ENCODE measurements at places on chromosomes 1 and 21.

DNA sequence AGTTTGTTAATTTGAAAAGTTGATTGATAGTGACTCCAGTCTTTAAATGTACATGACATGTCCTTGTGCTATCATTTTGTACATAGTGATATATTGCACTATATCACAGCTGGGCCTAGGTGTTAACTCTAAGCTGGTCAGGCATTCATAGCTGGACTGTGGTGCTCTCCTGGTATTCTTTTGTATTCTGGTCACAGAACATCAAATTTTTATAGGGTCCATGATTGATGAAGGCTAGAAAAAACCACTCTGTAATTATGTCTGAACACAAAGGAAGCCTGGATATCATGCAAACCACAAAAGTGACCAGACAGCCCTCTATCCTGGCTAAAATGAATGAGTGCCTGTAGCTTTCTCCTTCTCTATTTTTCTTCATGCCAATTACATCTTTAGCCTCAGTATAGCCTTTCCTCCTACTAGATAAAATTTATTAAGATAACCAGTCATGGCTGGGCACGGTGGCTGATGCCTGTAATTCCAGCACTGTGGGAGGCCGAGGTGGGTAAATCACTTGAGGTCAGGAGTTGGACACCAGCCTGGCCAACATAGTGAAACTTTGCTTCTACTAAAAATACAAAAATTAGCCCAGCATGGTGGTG, 134.9 kb upstream of the B3GALT2 start:
- no peak for DNase-seq

DNA sequence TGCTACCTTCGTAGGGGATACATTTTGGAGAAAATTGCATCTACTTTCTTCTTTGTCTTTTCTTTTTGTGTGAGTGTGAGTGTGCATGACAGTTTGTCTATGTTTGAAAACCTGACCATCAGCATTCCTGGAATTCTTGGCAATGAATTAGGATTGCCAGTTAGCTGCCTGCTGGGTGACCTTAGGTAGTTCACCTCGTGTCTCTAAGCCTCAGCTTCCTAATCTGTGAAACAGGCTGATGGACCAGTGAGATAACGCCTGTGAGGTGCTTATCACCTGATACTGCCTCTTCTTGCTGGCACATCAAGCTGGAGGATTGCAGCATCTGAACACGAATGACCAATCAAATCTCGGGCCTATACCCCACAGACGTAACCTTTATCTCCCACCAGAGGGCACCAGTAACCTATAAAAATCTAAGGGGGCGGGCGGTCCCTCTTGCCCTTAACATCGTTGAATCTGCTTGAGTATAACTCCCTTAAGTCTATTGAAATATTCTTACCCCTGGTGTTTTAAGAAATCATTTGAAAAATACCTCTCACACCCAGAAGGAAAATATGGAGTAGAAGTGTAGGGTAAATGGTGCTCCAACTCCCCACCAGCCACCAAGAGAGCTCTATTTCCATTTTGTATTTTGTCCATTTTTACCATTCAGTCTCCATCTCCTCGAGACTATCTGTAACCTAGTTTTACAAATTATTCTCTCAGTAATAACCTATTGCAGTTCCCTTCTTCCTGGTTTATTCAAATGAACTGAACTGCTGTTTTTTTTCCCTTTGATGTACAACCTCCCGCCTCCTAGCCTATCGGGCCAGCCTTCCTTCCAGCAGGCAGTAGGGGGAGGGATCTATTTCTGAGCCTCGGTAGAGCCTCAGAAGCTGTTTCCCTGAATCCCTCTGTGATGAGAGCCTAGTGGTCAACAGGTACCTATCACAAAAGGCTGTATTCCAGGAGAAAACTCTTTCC, 49.7 kb downstream of the MDM4 start:
- DNase-seq = peak; percentile 65

GRCh38 chr21:25273959-25274358, 333.3 kb downstream of the MRPL39 start:
- DNase-seq = no peak

- no peak for DNase-seq
Measured at GRCh38 chr1:27109103-27109822, 45.7 kb downstream of the SLC9A1 start.

DNA sequence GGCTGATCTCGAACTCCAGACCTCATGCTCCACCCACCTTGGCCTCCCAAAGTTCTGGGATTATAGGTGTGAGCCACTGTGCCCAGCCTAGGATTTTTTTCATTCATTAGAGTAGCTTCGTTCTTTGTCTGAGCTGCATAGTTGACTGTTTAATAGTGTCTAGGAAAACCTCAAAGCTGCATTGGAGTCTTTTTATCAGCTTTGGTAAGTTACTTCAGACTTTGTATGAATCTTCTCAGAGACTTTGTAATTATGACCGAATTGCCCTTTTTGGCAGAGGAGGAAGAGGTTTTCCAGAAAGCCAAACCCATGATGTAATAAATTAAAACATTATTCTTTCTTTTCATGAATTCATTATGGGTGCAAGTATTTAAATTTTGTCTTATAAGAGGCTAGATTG, 5.1 kb downstream of the DNAJB4 start:
- DNase-seq = no peak

- no peak for DNase-seq
Measured at GRCh38 chr1:9848022-9848421, 24.3 kb upstream of the CLSTN1 start.

Measured in stimulated activated CD4-positive, alpha-beta T cell treated with anti-CD3 and anti-CD28 coated beads, Interleukin-4, amount 100 ng/mL, for 24 hours (primary cell).